Stimulated activated CD4-positive, alpha-beta T cell treated with anti-CD3 and anti-CD28 coated beads, Interleukin-1b, Interleukin-23, amount 100 ng/mL, for 1 hour (primary cell): ENCODE measurements at places on chromosomes 4 and X.

DNA sequence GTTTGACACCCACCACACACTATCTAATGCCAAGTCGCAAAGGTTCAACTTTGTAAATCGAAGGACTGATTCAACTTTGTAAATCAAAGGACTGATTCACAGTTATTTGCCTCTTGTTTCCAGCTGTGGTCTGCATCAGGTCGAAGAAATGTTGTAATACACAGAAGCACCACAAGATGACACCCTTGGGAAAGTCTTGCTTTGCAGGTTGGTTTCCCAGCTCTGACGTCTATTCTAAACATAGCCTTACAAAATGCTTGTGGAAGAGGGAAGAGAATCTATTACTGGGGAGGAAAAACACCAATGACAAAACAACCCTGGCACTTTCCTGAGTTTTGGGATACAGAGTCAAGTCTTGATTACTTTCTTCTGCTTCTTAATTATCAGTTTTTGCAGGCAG lies 35.3 kb downstream of the SUPT20HL1 start:
- DNase-seq: no peak

DNA sequence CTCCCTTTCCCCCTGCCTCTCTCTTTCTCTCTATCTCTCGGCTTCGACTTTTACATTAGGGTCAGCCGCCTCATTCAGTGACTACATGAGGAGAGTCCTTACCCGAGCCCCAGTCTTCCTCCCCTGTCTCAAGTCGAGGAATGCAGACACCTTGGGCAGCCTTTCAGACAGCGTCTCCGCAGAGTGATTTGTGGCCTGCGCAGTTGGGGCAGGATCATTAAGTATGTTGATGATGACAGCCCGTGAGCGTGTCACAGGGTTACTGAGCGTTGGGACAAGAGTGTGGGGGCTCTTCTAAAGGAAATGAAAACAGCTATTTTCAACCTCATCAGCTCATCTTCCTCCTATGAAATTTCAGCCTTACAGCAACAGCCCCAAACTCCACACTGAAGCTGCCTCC lies 312.1 kb upstream of the GATB start:
- DNase-seq: no peak

GRCh38 chr4:41281038-41281634 lies 24.4 kb downstream of the UCHL1 start:
- no peak for DNase-seq

DNA sequence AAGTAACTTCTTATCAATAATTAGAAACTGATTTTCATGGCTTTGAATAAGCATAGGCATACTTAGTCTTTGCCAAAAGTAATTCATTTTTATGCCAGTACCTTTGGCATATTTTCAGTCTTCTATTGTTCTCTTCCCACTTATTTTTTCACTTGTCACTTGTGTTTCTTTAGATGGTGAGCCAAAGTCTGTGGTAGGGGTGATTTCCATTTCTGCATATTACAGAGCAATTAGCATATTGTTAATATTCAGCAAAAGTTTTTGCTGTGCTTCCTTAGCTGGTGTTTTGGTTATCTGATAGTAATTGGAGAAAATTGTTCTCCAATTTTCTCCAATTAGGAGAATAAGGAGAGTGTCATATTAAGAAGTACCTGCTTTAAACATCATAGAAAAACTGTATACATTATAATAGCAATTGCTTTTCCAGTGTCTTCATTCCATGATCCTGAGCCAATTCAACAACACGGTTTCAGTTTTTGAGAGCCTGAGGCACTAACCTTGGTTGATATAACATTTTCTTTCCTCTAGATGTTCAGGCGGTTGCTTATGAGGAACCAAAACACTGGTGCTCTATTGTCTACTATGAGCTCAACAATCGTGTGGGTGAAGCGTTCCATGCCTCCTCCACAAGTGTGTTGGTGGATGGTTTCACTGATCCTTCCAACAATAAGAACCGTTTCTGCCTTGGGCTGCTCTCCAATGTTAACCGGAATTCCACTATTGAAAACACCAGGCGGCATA lies 64.7 kb downstream of the SMAD1 start:
- DNase-seq: no peak

DNA sequence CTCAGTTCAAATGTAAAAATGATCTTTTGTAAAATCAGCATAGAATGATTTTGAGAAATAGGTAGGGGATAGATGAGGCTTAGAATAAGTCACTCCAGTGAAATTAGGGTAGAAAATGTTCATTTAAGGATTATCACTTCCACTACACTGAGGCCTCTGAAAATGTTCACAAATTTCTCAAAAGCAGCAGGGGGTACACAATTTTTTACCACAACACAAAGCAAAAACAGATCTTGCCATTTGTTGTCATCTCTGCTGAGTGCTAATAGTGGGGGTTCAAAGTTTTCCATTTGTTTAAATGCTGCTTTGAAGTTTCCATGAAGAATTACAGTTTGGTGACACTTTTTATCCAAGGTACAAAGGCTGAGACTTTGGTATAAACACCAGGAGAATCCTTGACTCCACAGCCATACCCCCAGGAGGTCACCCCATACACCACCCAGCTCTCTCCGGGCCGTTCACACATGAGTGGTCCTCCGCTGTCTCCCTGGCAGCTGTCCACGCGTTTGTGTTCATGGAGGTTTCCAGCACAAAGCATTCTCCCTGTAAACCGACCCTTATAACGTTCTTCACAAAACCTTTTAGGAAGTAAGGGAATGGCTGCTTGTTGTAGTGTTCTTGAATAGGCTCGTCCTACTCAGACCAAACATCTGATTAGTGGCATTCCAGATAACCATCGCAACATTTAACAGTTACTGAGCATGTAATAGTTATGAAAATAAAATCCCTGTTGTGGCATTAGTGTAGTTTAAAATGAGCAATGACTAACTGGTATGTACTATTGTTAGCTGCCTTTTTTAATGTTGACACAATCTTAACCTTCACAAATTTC lies 71.0 kb downstream of the PRSS12 start:
- no peak for DNase-seq

DNA sequence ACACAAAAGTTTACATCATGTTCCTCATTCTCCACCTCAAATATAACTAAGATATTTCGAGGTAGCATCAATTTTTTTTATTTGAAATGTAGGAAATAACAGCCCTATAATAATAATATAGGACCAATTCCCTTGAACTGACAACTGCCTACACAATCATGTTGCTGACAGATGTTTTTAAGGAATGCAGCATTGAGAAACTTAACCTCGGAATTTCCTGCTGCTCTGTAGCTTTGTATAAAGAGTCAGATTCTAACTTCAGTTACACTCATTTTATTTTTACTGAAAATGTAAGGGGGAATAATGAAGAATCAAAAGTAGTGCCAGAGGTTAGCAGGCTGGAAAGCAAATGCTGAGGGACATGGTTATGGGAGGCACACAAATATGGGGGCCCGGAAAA lies 235.8 kb downstream of the RBMX2 start:
- DNase-seq: no peak

- no peak for DNase-seq
Observed at GRCh38 chrX:5852941-5853340, 375.7 kb downstream of the NLGN4X start.

DNA sequence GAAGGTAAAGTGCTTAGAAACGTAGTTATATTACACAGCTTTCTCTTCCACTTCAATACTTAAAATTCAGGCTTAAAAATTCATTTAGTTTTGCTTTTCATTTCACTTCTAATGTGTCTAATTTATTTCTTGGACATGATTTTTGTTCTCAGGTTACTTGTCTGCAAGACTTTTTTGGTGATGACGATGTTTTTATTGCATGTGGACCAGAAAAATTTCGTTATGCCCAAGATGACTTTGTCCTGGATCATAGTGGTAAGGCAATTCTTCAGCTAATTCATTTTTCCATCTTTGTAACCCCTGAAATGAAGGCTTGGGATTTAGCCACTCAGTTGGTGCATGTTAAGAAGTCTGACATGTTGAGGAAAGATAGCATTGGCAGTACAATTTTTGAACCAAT lies 114.7 kb downstream of the DCLK2 start:
- no peak for DNase-seq

- DNase-seq: no peak
Observed at GRCh38 chrX:1442016-1442665, 10.6 kb downstream of the ASMTL start.

DNA sequence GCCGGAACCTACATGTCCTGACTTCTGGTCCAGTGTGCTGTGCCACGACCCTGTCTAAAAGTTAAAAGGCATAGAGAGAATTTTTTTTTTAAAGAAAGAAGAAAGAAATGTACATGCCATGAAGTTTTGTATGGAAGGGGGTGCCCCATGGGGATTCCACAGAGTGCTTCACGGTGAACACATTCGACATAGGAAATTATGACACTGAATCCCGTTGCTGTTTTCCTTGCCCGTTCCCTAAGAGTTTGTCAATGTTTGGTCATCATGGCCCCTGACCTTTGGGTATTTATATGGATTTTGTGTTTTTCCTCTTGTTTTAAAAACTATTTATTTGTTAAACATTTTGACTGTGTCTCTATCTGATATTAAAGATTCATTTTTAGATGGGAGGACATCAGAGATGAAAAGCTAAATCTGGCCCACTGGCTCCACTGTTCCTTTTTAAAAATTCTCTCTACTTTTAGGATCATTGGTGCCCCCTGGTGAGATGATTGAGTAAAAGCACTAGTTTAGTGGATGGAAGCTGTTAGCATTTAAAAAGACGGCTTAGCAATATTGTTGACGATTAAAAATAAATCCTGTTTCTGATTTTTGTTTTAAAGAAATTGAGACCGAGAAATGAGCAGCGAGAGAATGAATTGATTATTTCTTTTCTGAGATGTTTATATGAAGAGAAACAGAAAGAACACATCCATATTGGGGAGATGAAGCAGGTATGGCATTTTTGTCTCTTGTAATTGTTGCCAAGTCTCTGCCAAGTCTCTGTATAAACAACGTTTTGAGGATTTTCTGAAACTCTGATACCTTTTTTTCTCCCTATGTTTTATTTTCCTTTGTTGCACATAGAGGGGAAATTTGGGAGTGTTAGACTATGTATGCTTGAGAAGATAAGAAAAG lies 75.0 kb downstream of the PTTG2 start:
- DNase-seq: no peak

GRCh38 chrX:40310447-40310846 lies 212.7 kb upstream of the BCOR start:
- no peak for DNase-seq

DNA sequence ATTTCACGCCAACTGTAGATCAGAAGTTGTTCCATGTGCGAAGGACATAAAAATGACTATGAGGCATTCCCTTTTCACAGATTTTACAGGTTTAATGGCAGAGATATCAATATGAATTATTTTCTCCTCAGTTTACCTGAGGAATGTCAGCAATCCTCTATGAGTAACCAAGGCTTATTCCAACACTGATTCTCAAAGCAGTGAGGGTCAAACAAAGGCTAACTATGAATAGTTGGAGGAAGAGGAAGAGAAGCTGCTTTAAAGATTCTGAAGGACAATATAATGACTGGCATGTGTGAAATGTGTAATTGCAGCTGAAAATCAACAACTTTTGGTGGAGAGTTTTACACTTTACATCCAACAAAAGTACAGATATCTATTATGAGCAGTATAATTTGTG lies 29.1 kb downstream of the NAF1 start:
- DNase-seq: no peak

DNA sequence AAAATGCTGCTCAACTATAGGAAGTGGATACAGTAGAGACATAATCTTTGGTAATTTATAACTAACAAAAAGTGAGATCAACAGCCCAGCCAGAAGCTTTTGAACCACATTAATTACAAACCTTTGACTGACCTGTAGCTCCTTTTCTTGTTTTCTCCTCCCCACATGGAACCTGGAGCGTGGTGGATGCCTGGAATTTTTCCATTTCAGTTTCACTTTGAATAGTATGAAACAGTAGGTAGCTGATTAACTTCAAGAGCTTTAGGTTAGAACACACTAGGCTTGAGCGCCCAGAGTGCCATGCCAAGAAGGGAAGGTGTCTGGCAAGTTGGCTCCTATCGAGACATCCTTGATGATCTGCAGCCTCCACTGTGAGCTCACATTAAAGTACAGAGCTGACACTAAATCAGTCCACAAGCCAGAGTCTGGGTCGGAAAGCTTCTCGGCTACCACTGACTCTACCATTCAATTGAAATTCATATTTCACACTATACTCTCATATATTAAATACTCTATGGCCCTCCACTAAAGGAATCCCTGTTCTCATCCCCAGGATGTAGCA lies 143.4 kb downstream of the GLRA2 start:
- DNase-seq: no peak

- no peak for DNase-seq
Observed at GRCh38 chr4:181051931-181052330, 1191.3 kb upstream of the TENM3 start.

DNA sequence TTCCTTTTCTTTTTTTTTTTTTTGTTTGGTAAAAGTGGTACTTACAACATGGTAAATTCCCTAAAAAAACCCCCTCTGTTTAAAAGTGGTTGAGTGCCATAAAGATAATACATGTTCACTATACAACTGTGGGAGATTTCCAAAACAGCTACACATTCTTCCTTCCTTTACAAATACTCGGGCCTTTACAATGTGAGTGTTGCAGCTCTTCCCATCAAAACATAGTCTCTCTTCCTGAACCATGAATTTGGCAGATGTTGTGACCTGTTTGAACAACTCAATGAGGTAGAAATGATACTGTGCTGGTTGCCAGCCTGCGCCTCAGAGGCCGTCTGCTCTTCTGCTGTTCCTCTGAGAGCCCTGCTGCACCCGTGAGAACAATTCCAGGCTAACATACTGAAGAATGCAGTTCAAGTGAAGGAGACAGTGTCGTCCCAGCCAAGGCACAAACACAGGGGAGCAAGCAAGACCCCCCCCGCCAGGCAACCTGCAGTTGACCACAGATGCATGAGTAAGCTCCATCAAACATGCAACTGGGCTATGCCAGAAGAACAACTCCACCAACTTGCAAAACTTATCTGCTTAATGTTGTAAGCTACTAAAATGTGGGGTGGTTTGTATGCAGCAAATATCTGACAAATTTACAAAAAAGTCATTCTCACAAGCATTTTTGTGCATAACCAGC lies 645.0 kb downstream of the PCDH7 start:
- DNase-seq: no peak
